ENCODE measurements at places on chromosomes 3 and 15.
A peak's percentile ranks its signal among the peaks of the same experiment; 100 is the strongest.

DNA sequence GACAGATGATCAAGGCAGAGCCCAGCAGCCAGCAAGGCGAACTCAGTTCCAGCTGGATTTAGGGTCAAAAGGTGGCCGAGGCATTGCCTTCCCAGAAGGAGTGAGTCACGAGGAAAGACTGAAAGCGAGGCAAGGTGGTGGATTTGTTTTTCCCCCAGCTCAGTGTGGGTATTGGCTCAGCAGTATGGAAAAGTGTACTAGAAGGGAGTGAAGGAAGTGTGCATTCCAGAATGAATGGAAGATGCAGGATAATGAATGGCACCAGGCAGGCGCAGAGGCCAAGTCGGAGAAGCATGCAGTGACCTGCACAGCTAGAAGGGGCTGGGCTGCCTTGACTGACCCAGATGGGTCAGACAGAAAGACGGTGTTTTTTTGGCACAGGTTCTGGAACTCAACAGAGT is 46.3 kb downstream of the FOXP1 start:
- no peak for DNase-seq

DNA sequence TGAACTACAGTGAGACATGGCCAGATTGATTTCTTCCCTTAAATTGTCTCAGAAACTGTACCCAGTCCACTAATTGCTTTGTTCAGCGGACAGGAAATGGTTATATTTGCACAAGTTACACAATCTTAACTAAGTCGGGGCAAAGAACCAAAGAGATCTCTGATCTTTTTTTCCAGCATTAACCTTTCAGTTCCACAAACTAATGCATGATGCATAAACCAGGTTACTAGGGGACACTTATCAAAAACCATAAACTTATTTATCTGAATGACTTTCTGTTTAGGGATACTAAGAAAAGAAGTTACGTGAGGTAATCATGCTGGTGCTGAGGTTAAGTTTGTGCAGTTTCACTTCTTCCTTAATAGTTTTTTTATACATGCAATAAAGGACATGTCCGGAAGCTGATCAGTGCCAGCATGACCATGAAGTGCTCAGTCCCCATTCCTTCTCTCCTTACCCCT is 22.4 kb downstream of the FNDC3B start:
- DNase-seq, result no peak

- no peak for DNase-seq
Observed at GRCh38 chr15:27806396-27806795, 292.7 kb downstream of the OCA2 start.

GRCh38 chr3:171955598-171955997 is 83.8 kb upstream of the FNDC3B start:
- DNase-seq, result no peak

GRCh38 chr3:177640319-177640965 is 443.2 kb upstream of the TBL1XR1 start:
- no peak for DNase-seq

- DNase-seq, result no peak
Observed at GRCh38 chr15:48871542-48871941, 6.4 kb upstream of the EID1 start.

GRCh38 chr15:64263567-64263966 is 92.4 kb downstream of the CSNK1G1 start:
- DNase-seq, result no peak

DNA sequence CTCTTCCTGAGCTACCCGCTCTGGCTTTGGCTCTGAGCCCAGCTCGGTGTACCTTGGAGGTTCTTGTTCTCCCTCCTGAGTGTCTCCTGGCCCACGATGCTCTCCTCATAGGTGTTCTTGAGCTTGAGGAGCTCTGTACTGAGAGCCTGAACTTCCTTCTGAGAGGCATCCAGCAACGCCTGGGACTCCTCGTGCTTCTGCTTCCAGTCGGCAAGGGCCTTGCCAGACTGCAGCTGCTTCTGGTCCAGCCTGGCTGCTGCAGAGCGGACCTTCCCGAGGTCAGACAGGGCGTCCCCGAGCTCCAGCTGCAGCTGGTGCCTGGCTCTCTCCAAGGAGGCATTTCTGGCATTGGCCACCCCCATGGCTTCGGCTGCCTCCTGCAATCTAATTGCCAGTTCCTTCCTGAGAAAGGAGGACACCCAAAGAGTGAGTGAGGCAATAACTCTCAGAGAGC is 99.8 kb downstream of the MYH15 start:
- DNase-seq, result no peak

DNA sequence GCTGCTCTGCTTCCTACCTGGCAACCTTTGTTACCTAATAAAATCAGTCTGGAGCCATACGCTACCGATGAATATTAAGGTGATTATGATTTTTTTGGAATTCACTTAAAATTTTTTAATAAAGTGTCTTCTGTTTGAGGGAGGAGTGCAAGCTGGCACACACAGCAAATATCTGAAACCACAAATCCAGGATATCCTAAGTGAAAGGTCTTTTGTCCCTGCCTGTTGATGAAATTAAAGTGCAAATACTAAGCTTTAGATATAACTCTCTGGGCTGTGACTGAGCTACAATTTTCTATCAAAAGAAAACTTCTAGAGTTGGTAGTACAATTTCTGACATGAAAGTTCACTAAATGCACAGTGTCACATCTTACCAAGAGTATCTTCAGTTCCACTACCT is 23.7 kb downstream of the HACD2 start:
- DNase-seq, result no peak

GRCh38 chr15:51223771-51224229 is 114.6 kb downstream of the CYP19A1 start:
- no peak for DNase-seq

GRCh38 chr3:57952208-57952631 is 56.0 kb upstream of the FLNB start:
- DNase-seq, result no peak

GRCh38 chr3:149936812-149937230 is 33.9 kb downstream of the PFN2 start:
- DNase-seq, result peak; percentile 20

- no peak for DNase-seq
Observed at GRCh38 chr3:66931699-66932098, 66.4 kb upstream of the KBTBD8 start.

GRCh38 chr3:151403246-151403645 is 18.7 kb upstream of the P2RY12 start:
- DNase-seq, result no peak

Data from HuH-7 (cell line).